ENCODE measurements at places on chromosomes 11 and 22.

GRCh38 chr11:103680826-103681225 lies 355.6 kb upstream of the DDI1 start:
- DNase-seq: no peak

DNA sequence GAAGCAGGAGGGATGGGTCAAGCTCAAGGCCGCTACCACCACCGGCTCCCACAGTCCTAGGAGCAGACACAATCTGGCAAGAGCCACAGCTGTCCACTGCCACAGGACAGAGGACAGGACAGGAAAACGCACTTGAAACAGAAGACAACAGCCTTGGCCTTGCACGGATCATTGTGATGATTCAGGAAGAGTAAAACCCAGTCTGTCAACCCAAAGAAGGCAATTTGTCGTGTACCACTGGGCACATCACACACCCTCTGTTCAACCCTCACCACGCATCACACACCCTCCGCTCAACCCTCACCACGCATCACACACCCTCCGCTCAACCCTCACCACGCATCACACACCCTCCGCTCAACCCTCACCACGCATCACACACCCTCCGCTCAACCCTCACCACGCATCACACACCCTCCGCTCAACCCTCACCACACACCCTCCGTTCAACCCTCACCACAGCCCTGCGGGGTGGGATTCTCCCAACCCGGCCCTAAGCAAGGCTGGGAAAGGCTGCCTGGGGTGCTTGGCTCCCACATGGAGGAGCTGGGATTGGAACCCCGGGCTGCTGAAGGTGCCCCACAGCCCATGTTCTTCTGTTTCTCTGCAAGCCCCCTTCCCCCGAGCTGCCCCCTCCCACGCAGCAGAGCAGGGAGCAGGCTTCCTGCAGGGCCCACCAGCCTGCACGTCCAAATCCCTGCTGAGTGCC lies 11.3 kb upstream of the CDC42BPG start:
- no peak for DNase-seq

DNA sequence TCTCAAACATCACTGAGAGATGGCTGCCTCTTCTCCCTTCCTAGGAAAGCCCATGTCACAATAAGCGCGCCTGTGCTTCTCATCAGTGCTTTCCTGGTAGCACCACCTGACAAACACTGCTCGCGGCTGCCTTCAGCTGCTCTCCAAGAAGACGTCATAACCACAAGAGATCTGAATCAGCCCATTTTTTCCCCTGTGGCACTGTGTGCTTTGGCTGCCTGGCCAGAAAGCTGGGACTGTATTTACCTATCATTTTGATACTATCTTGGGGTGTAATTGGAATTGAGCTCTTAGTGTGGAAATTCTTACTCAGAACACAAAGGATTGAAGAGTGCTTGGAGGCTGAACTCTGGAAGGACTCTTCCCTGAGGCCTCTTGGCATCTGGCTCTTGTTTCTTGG lies 50.3 kb upstream of the EHF start:
- DNase-seq: peak; percentile 22

- DNase-seq: no peak
Observed at GRCh38 chr11:126870021-126870420, 130.5 kb downstream of the KIRREL3 start.

GRCh38 chr11:15446929-15447328 lies 332.2 kb downstream of the INSC start:
- no peak for DNase-seq

DNA sequence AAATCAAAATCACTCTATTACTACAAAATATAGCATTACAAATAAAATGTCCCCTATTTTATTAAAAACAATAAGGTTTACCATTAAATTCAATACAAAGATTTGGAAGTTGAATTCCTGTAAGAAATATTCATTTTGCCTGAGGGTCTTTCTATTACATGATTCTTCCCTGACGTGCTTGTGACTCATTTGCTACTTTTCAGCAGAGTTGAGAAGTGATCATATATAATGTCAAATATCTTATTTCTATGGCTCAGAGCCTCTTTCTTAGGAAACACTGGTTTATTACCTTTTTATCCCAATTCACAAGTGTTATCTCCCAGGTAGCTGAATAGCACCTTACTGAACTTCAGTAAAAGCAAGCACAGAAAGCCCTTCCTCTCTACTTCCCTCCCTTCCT lies 65.2 kb upstream of the CNTN5 start:
- DNase-seq: no peak

DNA sequence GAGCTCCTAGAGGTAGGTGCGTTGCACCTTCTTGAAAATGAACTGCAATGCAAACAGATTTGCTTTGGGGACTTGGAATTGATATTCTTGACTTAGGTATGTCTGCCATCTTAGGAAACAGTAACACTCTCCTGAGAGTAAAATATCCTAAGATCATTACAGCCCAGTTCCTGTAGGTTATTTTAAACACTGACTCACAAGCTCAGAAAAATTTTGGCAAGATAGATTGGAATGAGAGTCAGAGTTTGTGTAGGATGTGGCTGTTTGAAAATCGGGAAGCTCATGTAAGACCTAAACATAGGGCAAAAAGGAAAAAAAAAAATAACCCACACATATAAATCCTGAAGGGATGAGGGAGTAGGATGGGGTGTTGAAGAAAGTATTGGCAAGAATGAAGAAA lies 377.0 kb upstream of the LRRC4C start:
- DNase-seq: no peak

DNA sequence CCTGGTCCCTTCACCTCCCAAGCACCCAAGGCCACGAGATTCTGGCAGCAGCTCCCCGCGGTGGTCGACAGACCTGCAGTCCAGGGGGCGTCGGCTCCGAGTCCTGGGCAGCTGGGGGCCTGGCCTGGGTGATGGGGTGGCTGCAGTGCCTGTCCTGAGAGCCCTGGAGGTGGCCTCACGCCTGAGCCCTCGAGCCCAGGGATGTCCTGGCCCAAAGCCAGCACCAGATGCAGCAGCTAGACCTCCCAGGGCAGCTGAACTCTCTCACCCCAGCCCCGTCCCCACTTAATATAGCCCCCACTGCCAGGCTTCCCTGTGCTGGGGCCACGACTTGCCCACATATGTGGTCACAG lies 6.6 kb downstream of the LMNTD2 start:
- no peak for DNase-seq

DNA sequence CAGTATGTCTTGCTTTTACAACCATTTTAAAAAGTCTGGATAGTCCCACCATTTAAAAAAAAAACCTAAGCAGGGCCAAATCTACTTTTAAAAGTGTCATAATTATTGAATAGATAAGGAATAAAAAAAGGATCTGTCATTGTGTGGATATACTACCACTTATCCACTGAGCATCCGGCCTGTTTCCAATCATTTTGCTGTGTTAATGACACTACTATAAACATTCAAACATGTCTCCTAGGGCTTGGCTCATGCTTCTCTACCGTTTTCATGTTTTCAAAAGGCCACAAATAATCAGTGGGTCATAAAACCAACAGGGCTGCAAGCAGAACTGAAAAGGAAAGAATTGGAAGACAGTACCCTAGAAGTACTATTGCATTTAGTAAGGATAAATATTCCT lies 12.5 kb upstream of the C22orf39 start:
- no peak for DNase-seq

GRCh38 chr11:83671289-83671688 lies 385.1 kb upstream of the CCDC90B start:
- DNase-seq: no peak

GRCh38 chr11:36091256-36091811 lies 147.5 kb downstream of the LDLRAD3 start:
- DNase-seq: peak; percentile 92

- peak; percentile 46 for DNase-seq
Observed at GRCh38 chr11:7892840-7893254, 38.2 kb downstream of the OR10A6 start.

GRCh38 chr22:41327124-41327523 lies 25.8 kb downstream of the ZC3H7B start:
- no peak for DNase-seq
